Hematopoietic multipotent progenitor cell treated with erythropoietin and hydrocortisone succinate and interleukin-3 and kit ligand, for 4 days (in vitro differentiated cells): ENCODE measurements at places on chromosomes 4 and X.

GRCh38 chrX:50762578-50762977, 51.4 kb downstream of the SHROOM4 start:
- no peak for DNase-seq

DNA sequence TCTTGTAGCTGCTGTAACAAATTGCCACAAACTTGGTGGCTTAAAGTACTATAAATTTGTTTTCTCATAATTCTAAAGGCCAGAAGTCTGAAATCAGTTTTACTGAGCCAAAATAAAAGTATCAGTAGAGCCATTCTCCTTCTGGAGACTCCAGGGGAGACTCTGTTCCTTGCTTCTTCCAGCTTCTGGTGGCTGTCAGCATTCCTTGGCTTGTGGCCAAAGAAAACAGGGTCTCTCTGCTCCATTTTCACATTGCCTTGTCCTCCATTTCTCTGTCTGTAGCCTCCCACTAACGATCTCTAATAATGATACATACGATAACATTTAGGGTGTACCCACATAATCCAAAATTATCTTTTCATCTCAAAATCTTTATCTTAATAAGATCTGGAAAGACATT, 200.4 kb downstream of the MAB21L2 start:
- DNase-seq = no peak

DNA sequence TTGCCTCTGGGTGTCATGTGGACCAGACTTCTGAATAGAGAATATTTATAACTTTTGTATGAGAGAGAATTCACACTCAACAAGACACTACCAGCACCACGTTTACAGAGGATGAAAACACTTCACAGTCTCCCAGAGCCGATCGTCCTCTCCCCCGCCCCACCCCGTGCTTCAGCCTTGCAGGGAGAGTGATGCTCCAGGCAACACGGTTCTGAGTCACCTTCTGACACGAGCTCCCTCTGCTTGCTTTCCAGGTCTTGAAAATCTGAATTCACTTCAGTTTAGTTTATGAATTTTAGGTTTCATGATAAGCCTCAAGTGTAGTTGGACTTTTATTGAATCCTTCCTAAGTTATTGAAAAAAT, 59.8 kb downstream of the CPLX1 start:
- no peak for DNase-seq

DNA sequence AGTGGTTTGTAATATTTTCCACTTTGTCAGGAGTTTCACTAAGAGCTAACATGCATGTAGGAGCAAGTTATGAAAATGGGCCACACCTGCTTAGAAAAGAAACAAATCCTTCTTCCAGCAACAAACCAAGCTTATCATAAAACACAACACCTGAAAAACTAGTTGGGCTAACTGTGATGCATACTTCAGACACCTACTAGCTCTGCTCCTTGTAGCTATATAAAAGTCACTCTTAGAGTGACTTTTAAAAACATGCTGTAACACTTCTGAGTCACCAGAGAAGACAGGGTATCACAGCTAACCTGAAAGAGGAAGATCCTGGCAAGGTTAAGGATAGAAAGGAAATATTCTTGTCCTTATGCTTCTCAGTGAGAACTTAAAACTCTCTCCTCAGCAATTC, 3.6 kb upstream of the SLAIN2 start:
- DNase-seq = no peak
